ENCODE measurements at places on chromosomes 1 and 21.

DNA sequence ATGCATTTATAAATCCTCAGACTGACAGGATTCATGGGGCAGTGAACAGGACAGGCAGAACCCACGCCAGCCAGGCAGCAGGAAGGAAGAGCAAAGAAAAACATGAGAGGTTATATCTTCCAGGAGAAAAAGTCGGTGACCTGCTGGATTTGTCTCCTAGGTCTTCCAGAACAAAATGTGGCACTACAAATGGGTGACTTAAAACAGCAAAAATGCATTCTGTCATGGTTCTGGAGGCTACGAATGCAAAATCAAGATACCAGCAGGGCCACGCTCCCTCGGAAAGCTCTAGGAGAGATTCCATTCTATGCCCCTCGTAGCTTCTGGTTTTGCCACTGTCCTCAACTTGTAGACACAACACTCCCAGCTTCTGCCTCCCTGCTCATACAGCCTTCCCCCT, 63.4 kb downstream of the PSMG1 start:
- DNase-seq, result no peak
- H3K27ac ChIP-seq, result no peak overlapping the region
- H3K4me1 ChIP-seq, result no peaks in the 10 kb centered on the region
- H3K27me3 ChIP-seq, result no peaks in the 10 kb centered on the region

DNA sequence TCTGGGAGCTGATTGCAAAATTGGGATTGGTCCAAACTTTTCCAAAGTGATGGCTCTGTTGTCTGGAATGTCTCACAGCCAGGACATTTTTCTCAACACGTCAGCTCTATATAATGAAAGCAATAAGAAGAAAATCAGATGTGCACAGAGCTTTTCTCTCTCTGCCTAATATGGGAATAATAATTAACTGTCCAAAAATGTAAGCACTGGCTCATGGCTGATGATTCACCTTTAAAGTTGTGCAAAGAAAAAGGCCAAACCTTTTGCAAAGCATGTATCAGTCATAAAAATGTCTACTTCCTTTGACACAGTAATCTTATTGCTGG, 30.4 kb downstream of the ZNF281 start:
- H3K4me3 ChIP-seq, result no peak overlapping the region
- H3K27ac ChIP-seq, result peak overlapping the region; percentile 70
- H3K27me3 ChIP-seq, result no peaks in the 10 kb centered on the region
- no peaks in the 10 kb centered on the region for H3K36me3 ChIP-seq
- DNase-seq, result peak; percentile 50
- peaks cover 63% of the 10 kb centered on the region for H3K4me1 ChIP-seq

DNA sequence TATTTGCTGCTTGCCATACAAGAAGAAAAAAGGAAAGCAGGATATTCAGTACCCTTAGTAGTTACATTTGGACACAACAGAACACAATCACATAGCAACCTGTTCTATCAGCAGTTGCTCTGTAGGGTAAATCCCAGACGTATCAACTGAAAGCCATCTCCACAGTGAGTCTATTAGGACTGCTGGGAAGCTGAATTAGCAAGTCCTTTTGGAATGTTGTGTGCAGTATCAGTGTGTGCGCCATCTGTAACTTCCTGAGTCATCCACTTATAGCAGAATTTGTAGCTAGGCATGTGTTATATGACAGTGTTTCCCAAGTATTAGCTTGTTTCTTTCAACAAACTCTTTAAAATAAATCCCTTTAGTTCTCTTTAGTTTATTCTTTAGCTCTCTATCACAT, 21.3 kb downstream of the CCDC30 start:
- no peak overlapping the region for H3K4me3 ChIP-seq
- H3K36me3 ChIP-seq, result no peaks in the 10 kb centered on the region
- no peaks in the 10 kb centered on the region for H3K27me3 ChIP-seq
- no peak for DNase-seq
- H3K27ac ChIP-seq, result no peak overlapping the region

DNA sequence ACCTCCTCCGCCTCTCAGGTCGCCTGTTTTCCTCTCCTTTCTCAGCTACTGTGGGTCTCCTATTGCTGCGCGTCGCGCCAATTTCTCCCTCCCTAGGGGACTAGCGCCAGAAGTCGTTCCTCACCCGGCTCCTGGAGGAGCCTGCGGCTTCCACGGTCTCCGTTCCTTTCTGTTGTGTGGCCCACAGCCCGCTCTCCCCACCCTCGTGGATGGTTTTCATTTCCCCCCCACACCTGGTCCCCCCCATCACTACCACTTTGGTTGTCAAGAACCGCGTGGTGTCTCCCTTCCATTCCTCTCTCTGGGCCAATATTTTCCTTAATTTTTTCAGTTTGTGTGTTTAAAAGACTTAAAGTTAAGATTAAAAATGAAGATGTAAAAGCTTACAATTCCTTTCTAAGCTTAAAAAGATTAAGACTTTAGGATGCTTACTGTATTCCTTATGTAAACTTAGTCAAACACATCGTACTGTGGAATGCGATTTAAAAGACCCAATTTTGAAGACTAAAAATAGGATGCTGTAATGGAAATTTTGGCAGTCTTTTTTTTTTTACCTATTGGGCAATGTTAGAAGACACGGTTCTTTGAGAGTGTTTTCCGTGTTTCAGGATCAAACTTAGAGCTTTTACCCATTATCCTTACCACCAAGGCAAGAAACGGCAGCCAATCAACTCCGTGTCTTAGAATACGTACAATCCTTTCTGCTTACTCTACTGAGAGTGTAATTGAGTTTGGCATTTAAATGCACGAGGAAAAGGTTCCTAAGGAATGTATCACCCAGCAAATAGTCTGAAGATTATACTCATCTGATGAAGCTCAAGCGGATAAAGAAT, 773 bp downstream of the CNST start:
- peaks cover 15% of the 10 kb centered on the region for H3K4me1 ChIP-seq
- peak overlapping the region; percentile 97 for H3K4me3 ChIP-seq
- H3K27ac ChIP-seq, result peak overlapping the region; percentile 92
- H3K27me3 ChIP-seq, result no peaks in the 10 kb centered on the region
- DNase-seq, result peak; percentile 28
- H3K36me3 ChIP-seq, result no peaks in the 10 kb centered on the region

- H3K4me3 ChIP-seq, result no peak overlapping the region
- H3K4me1 ChIP-seq, result no peaks in the 10 kb centered on the region
- H3K36me3 ChIP-seq, result no peaks in the 10 kb centered on the region
- no peaks in the 10 kb centered on the region for H3K27me3 ChIP-seq
- DNase-seq, result no peak
- no peak overlapping the region for H3K27ac ChIP-seq
Observed at GRCh38 chr1:174726167-174726879, 273.4 kb upstream of the CACYBP start.

- no peak overlapping the region for H3K4me3 ChIP-seq
- no peak overlapping the region for H3K27ac ChIP-seq
- H3K36me3 ChIP-seq, result no peaks in the 10 kb centered on the region
- H3K27me3 ChIP-seq, result no peaks in the 10 kb centered on the region
- no peaks in the 10 kb centered on the region for H3K4me1 ChIP-seq
Observed at GRCh38 chr1:52602856-52603600, 857 bp downstream of the GPX7 start.

DNA sequence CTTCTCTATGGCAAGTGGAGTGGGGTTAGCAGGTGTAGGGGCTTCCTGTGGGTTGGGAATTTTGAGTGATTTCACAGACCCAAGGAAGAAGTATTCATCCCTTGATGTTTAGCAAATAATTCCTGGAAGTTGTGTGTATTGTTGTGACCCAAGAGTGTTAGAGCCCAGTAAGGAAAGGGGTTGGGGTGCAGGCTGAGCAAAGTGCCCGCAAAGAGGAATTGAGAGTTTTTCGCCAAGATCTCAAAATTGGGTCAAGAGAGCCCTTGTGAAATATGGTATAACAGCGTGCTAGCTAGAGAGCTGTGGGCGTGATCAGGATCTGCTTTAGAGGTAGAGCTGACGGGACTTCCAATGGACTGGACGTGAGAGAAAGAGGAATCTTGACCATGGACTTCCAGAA, 73.0 kb upstream of the LAPTM5 start:
- H3K27ac ChIP-seq, result no peak overlapping the region
- H3K27me3 ChIP-seq, result peaks cover 30% of the 10 kb centered on the region
- DNase-seq, result no peak
- H3K4me1 ChIP-seq, result no peaks in the 10 kb centered on the region
- no peak overlapping the region for H3K4me3 ChIP-seq

- H3K4me1 ChIP-seq, result peaks cover 21% of the 10 kb centered on the region
- no peak for DNase-seq
- no peak overlapping the region for H3K4me3 ChIP-seq
- no peaks in the 10 kb centered on the region for H3K36me3 ChIP-seq
- H3K27ac ChIP-seq, result no peak overlapping the region
- no peaks in the 10 kb centered on the region for H3K27me3 ChIP-seq
Observed at GRCh38 chr1:107620753-107621152, 344.2 kb downstream of the VAV3 start.

DNA sequence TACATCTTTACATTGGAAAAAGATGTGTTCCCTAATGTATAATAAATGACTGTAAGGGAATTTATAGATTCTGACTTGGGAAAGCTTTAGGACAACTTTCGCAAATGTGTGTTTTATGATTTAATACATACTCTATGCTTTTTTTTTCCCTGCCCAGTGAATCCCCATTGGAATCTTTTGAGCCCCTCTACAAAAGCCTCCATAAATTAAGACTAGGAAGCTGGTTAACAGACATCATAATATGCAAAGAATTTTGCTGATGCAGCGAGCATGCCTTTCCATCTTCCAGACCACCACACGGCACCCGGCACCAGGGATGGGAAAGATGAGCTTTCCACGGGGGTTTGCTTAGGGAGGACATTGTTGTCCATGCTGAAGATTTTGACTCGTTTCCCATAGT, 156.1 kb upstream of the IVNS1ABP start:
- no peaks in the 10 kb centered on the region for H3K36me3 ChIP-seq
- no peaks in the 10 kb centered on the region for H3K27me3 ChIP-seq
- H3K27ac ChIP-seq, result no peak overlapping the region
- no peaks in the 10 kb centered on the region for H3K4me1 ChIP-seq
- H3K4me3 ChIP-seq, result no peak overlapping the region
